ENCODE measurements at places on chromosomes 16 and 17. TPM values are rescaled to one million over a fixed set of nuclear protein-coding genes. Genes with fewer than 3 reads are reported as not detected.

The KRT40 gene
- total RNA-seq, result not detected

The KRTAP4-3 gene
- not detected for total RNA-seq

The CDC42EP4 gene
- total RNA-seq, result 63.0 TPM

The KRTAP9-2 gene
- total RNA-seq, result not detected

The SLC4A1 gene
- total RNA-seq, result not detected

All from subcutaneous adipose tissue (tissue), 4 donors.